ENCODE measurements at places on chromosomes 12 and 14. TPM values are rescaled to one million over a fixed set of nuclear protein-coding genes. Genes with fewer than 3 reads are reported as not detected.

- peak; percentile 70 for DNase-seq
These were observed 458 bp upstream of the HOXC4 start for GRCh38 chr12:54053003-54053750.

DNA sequence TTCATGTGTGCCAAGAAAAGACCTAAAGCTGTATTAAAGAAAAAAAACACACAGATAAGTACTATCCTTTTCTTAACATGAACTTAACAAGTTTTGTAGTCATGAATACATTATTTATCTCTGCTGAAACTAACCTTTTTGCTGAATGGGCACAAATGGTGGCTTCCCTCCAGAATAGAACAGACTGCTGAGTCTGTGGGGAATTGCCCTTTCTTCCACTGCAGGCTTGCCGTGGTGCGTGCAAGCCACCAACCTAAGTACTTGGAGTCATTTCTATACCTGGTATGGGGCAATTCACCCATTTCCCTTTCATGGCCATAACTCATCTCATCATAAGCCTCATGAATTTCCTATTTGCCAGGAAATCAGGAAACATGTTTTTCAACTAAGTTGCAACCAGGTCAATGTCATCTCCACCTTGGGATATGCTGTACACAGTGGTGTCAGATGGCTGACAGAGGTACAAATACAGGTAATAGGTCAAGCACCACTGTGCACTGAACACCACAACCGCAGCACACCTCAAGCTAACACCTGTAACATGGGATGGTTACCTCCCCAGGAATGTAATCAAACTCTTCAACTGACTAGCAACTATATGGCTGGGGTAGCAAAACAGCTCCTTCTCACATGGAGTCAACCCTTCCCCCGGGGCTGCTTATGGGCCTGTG, 49.9 kb downstream of the CATSPERB start:
- no peak for DNase-seq

DNA sequence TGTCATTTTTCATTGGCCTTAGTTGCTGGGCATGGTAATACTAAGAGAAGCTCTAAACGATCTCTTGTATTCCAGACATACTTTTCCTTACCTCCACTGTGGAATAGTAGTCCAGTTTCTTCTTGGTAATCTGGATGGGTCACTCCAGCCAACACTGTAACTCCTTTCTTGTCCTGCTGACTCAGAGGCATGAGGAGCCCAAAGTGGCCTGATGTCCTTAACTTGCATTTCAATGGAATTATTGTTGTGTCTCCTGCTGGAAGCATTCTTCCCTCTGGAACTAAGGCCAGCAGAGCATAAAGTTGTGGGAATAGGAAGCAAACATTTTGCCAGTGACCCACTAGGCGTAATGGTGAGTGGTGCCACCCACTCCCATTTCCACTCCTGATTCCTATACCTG, 33.1 kb downstream of the DAAM1 start:
- DNase-seq: no peak

- DNase-seq: no peak
These were observed 83.4 kb upstream of the ESRRB start for GRCh38 chr14:76292561-76292960.

DNA sequence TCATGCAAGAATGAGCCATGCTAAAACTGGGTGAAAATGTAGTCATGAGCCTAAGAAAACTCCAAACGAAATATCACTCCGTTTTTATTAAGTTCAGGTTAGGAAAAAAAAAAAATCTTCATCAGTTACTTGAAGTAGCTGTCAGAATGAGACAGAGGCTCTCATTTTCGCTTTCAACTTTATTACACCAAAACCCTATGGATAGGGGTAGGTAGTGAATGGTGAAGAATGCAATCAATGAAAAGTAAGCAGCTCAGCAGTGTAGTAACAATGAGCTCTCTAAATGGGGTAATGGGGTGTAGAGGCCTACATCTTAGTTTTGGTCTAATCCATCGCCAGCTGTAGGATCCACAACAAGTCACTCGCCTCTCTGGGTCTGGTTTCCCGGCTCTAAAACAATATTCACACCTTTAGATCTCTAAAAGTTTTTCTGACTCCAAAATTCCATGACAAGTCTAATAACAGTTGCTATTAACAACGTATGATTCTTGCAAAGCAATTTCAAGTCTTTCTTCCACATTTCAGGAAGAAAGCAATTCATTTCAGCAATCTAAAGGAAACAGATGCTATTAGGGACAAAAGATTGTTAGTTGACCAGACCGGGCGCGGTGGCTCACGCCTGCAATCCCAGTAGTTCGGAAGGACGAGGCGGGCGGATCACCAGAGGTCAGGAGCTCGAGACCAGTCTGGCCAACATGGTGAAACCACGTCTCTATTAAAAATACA, 1.7 kb downstream of the BTBD7 start:
- no peak for DNase-seq

DNA sequence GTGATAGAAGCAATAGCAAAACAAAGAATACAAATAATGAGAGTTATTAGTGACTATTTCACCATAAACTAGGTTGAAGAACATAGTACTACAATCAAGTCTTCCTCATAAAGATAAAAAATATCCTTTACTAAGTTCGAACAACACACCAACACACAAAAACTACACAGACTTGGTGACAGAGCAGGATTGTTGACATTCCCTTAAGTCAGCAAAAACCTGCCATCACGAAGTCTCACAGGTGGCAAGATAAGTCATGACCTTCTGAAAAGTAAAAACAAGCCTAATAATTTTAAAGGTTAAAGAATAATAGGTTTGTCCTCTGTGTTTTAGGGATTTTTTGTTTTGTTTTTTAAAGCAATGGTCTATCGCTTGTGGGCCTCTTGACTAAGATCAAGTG, 173.0 kb downstream of the SEC23A start:
- DNase-seq: no peak

The CEBPE gene
- total RNA-seq: 0.44 TPM

The GNS gene
- total RNA-seq: 34.7 TPM

The C12orf54 gene
- not detected for total RNA-seq

The KRT8 gene
- total RNA-seq: 445 TPM
